Esophagus squamous epithelium (tissue), 5 donors: ENCODE measurements at places on chromosomes 4 and X.

DNA sequence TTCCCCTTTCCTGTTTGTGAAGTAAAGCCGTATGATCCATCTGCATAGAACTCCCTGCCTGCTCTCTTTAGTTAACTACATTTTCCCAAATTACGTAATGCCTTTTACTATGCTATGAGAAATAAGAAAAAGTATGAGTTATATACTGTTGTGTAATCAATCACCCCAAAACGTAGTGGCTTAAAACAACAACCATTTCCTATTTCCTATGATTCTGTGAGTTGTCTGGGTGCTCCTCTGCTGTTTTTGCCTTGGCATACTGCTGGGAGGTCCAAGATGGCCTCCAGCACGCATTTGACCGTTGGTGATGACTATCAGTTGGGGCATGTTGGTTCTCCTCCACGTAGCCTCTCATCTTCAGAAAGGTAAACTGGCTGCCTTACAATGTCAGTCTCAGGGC, 39.8 kb downstream of the BBS12 start:
- DNase-seq, result no peak

DNA sequence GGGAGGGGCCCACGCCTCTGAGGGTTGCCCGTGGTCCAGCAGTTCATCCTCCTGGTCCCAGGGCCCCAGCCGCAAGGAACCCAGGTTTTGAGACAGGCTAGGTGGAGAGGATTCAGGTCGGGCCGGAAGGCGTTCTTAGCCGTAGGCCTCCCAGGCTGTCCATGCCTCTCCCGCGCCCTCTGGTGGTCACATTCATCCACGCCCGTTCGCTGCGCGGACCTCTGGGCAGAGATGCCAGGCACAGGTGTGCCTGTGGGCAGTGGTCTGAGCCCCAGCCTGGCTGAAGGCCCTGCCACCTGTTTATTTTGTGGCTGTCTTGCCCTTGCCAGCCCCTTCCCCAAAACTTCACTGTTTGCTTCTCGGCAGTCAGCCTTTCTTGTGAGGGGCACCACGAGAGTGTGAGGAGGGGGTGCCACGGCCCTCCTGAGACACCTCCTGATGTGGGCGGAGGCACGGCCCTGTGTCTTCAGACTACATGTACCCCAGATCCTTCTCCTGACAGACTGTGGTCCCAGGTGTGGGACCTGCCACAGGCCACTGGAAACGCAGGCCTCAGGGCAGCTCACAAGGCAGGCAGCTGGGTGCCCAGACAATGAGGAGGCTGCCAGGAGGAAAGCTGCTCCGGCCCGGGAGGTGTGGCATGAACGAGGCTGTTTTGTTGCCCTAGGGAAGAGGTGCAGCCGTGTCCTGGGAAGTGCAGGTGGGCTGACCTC, 5.0 kb downstream of the UVSSA start:
- no peak for DNase-seq

- DNase-seq, result no peak
These were observed 22.8 kb upstream of the KIAA1210 start for GRCh38 chrX:119150163-119151050.

- no peak for DNase-seq
These were observed 20.5 kb upstream of the ZNF81 start for GRCh38 chrX:47815901-47816845.

GRCh38 chr4:37762294-37762990, 64.0 kb upstream of the PGM2 start:
- no peak for DNase-seq

DNA sequence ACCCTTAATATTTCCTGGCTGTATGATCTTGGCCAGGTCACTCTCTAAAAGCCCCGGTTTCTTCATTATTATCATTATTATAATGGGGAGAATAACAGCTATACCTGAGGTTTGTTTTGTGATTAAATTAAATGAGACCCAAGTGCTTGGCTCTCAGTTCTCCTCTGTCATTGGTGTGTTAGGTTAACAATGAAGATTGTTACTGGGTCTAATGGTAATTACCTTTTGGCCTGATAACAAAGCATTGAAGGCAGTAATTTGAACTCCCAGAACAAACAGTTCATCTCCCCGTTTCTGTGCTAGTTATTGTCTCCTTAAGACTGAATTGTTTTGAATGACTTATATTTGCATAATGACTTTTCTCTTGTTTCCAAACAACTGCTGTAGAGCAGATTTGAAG, 6.8 kb upstream of the ANAPC4 start:
- DNase-seq, result no peak

- DNase-seq, result no peak
These were observed 4.2 kb downstream of the HGFAC start for GRCh38 chr4:3445829-3446545.

GRCh38 chrX:134670134-134670924, 12.1 kb upstream of the PLAC1 start:
- DNase-seq, result no peak

DNA sequence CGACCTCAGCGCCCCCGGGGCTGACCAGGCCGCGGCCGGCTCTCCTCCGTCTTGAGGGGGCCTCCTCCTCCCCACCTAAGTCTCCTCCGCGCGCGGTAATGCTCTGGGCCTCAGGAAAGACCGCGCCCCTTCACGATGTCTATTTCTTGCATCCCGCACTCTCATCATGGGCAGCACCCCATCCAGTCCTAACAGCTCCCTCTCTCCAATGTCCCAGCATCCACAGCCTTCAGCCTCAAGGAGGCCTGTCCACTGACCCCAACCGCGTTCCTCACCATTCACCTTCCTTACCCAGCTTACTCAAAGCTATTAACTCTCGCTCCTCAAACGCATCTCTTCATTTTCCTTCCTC, 77.5 kb downstream of the MAGED4 start:
- no peak for DNase-seq
